ENCODE measurements at places on chromosomes 12 and 14.

DNA sequence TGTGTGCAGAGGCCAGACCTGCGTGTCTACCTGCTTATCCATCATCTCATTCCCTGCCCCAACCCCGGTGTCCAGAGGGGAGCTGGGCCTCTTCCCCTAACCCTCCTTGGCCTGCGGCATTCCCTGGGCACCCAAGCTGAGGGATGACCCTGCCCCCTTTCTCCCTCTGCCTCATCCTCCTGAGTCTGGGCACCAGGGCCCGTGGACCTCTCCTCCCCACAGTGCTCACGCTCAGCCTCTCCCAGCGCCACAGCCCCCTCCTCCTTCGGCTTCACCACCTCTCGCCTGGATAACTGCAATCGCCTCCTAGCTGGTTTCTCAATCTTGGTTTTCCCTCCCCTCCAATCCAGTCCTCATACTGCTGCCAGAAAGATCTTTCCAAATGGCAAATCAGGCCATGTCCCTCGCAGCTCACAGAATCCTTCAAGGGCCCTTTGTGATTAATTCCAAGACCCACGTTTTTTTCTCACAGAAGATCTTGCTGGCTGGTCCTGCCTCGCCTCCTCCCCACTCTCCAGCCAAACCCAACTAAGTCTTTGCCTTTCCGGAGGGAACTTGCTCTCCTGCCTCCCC, 16.2 kb downstream of the IRF2BPL start:
- no peak for DNase-seq

GRCh38 chr12:77485961-77486854, 344.5 kb upstream of the NAV3 start:
- no peak for DNase-seq

DNA sequence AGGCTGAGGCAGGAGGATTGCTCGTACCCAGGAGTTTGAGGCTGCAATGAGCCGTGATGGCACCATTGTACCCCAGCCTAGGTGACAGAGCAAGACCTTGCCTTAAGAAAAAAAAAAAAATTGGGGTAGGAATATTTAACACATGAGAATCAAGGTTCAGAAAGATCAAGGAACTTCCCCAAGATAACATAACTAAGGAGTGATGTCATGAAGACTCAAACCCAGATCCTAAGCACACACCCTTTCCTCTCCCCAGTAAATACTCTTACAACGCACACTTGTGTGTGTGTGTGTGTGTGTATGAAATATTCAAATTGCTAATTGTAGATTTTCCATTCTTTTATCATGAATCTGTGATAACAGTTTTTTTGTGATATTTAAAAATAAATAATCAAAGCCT, 90.6 kb upstream of the NUDT4 start:
- no peak for DNase-seq

DNA sequence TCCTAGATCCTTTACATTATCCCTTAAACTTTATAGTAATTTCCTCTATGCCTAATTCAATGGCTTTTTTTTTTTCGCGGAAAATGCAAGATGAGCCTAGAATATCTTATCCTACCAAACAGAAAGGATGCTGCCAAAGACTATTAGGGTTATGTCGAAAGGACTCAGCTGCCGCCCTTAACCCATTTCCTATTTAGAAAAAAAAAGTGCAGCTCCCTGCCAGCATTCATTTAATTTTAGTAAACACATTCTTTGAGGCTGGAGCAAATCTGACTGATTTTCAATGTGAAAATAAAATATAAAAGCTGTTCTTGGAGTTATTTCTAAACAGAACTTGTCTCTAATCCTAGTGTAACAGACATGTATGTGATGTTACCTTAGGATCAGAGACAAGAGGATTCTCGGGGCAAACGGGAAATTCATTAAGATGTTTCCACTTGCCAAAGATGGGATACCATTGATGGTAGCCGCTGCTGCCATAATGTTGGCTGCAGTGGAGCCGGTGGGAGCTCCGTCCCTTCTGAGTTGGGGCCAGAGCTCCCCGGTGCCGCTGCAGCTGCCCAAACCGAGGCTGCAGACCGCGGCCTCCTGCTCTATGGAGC, 8.2 kb upstream of the A2M start:
- DNase-seq = no peak

- no peak for DNase-seq
Measured at GRCh38 chr12:116432314-116432750, 126.8 kb upstream of the MAP1LC3B2 start.

DNA sequence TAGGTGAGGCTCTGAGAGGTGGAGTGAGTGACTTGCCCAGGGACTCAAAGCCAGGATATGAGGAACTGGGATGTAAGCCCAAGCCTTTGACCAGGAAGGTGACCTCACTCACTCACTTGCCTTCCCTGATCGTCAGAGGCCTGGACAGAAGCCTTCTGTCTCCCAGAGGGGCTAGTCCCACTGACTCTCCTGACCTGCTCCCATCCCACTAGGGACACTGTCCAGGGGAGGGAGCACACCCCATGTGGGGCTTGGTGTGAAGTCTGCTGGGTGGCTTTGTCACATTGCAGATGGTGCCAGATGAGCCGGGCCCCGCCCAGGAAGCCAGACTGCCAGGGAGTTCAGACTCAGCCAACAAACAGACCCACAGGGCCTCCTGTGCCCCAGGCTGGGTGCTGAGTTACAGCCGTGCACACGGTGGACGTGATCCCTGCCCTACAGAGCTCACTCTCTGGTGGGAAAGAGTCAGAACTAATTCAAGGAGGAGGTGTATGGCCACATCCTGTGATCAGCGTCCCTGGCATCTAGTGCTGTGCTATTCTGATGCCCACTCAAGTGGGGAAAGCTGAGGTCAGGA, 28.3 kb downstream of the MMAB start:
- DNase-seq = no peak

- DNase-seq = no peak
Measured at GRCh38 chr14:75609116-75609515, 30.7 kb downstream of the FLVCR2 start.

GRCh38 chr14:76867516-76868453, 41.6 kb downstream of the LRRC74A start:
- peak; percentile 25 for DNase-seq

- no peak for DNase-seq
Measured at GRCh38 chr12:59559696-59560095, 36.1 kb upstream of the SLC16A7 start.

DNA sequence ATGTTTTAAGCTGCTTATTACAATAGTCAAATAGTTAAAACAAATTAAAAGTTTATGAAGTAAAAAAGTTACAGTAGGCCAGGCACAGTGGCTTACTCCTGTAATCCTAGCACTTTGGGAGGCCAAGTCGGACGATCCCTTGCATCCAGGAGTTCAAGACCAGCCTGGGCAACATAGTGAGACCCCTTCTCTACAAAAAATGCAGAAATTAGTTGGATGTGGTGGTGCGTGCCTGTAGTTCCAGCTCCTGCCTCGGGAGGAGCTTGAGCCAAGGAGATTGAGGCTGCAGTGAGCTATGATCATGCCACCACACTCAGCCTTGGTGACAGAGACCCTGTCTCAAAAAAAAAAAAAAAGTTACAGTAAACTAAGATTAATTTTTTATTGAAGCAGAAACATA, 142.6 kb downstream of the MIPOL1 start:
- no peak for DNase-seq

- DNase-seq = no peak
Measured at GRCh38 chr12:58435647-58436046, 484.7 kb downstream of the LRIG3 start.

GRCh38 chr12:12016284-12017100, 54.2 kb upstream of the BCL2L14 start:
- peak; percentile 36 for DNase-seq

DNA sequence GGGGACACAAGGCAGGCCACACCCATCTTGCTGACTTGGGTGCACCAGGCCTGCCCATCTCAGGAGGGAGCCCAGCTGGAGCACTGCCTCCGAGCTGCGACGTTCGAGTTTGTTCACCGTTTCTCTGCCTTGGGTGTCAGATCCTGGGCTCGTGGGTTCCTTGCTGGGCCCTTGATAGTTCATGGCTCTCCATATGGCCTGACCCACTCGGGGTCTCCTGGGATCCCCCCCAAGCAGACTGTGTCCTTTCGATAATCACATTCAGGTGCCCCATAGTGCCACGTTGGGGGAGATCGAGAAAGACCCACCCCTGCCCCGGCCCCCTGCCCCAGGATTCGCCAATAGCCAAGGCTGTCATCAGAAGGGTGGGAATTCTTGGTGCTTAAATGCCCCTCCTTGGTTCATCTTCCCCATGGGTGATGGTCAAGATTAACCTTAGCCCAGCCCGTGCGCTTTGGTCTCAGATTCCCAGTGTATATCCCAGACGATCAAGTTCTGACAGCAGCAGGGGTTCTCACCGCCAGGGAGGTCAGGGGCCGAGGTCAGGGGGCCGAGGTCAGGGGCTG, 7.4 kb downstream of the RFLNA start:
- no peak for DNase-seq

DNA sequence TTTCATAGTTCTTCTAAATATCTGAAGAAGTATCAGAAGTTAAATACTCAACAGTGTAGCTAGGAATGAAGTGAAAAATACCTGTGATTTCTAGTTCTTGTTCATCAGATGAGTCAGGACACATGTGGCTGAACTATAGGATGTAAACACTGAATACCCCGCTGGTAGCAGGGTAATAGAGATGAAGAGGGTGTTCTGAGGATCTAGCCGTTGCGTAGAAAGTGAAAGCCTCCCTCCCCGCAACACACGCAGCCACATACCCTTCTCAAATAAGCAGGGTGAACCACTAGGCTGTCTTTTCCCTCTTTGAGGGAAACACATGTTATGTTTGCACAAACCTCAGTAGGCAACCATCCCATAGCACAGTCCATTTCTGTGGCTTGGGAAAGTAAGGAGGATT, 16.4 kb upstream of the RNASE12 start:
- no peak for DNase-seq

DNA sequence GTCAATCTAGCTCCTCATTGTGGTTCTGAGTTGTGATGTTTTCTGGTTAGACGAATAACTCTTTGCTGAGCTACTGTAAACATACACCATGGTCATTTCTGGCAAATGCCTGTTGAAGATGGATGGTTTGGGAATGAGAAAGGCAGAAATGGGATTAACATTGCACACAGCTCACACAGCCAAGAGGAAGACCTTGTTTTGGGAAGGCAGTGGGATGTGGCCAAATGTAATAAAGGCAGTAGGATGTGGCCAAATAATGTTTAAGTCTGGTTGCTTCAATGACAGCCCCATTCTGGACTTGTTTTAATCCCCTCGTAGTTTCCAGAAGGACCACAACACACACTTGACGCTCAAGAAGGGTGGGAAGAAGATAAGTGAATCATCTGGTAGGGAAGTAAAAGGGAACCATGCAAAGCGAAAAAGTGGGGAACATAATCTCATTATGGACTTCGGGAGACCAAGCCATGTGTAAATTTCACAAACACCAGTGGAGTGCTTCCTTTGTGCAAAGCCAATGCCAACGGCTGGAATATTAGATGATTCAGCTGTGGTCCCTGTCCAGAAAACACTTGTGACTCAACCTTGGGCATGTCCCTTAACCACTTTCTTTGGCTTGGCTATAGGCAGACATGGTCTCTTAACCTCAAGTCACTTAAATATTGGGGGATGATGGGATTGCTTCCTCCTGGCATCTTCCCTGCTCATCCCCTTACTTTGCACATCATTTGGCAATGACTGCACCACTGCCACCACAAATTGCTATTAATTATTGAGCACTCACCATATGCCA, 284.4 kb upstream of the CRY1 start:
- DNase-seq = no peak

DNA sequence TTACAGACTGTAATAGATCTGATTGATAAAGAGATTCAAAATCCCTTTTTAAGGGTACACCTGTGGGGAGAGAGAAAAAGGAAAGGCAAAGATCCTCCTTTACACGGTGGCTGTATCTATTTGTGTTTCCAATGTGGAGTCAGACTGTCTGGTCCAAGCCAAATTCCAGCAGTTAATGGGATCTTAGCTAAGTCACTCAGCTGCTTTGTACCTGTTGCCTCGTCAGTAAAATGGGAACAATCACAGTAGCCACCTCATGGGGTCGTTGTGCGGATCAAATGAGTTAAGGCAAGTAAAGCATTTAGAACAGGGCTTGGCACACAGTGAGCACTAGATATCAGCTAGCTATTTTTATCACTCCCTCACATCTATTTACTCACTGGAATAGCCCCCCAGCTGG, 46.9 kb downstream of the EFCAB11 start:
- no peak for DNase-seq

DNA sequence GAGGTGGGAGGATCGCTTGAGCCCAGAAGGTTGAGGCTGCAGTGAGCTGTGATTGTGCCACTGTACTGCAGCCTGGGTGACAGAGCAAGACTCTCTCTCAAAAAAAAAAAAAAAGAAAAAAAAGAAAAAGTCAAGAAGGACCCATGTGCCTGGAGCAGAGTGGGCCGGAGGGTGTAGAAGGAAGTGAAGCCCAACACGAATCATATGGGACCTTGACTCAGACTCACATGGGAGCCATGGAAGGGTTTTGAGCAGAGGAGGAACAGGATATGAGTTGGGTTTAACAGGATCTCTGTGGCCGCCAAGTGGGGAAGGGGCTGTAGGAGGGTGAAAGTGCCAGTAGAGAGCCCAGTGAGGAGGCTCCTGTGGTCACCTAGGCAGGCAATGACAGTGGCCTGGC, 165.4 kb downstream of the PHETA1 start:
- no peak for DNase-seq

DNA sequence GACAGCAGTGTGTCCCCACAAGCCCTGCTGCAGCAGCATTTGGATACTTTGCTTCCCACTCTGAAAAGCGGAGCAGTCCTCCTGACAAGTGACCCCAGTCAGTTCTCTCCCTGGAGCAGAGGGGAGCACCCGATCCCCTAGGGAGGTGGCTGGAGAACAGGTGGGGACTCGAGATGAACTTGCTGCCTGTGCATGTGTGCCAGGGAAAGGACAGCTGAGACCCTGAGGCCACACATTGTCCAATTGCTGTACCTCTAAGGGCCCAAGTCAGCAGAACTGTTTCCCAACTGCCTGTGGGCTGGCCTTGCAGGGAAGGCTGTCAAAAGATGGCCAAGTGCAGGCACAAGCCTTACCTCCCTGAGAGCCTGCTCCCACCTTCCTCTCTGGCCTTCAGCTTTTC, 55.1 kb downstream of the IFT43 start:
- no peak for DNase-seq

- DNase-seq = no peak
Measured at GRCh38 chr12:115000038-115000437, 316.1 kb upstream of the TBX3 start.

DNA sequence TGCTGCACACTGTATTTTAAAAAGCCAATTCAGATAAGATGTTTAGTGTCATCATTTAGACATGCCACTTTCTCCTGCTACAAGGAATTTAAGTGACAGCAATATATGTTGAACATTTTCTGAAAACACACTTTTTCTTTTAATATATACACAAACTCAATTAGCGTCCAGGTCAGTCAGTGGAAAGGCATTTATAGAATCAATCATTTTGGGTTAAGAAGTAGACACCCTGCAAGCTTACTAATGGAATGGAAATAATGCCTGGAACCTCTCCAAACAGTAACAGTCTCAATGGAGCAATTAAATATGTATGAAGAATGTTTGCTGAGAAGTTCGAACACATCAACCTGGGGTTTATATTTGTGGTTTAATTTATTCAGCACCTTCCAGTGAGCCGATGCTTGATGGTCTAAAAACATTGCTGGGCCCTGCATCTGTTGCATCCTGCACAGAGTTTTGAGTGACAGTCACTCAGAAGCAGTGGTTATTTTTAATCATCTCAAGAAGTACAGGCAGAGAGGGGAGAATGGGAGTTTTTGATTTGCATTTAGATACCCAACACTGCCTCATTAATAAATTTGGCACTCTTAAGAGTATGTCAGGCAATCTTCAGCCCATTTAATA, 410.7 kb downstream of the TMEM117 start:
- DNase-seq = no peak

Measured in stimulated activated CD4-positive, alpha-beta T cell treated with anti-CD3 and anti-CD28 coated beads, Interleukin-1b, Interleukin-23, amount 100 ng/mL, for 48 hours (primary cell).